Cerebellar nuclear complex (tissue), 1 donor: ENCODE measurements at places on chromosomes 5 and 9.

- DNase-seq: no peak
Measured at GRCh38 chr5:88954511-88954910, 71.5 kb upstream of the MEF2C start.

GRCh38 chr5:72125941-72126620 lies 18.8 kb downstream of the MAP1B start:
- DNase-seq: no peak

- DNase-seq: no peak
Measured at GRCh38 chr5:38808666-38809343, 37.0 kb upstream of the OSMR start.

DNA sequence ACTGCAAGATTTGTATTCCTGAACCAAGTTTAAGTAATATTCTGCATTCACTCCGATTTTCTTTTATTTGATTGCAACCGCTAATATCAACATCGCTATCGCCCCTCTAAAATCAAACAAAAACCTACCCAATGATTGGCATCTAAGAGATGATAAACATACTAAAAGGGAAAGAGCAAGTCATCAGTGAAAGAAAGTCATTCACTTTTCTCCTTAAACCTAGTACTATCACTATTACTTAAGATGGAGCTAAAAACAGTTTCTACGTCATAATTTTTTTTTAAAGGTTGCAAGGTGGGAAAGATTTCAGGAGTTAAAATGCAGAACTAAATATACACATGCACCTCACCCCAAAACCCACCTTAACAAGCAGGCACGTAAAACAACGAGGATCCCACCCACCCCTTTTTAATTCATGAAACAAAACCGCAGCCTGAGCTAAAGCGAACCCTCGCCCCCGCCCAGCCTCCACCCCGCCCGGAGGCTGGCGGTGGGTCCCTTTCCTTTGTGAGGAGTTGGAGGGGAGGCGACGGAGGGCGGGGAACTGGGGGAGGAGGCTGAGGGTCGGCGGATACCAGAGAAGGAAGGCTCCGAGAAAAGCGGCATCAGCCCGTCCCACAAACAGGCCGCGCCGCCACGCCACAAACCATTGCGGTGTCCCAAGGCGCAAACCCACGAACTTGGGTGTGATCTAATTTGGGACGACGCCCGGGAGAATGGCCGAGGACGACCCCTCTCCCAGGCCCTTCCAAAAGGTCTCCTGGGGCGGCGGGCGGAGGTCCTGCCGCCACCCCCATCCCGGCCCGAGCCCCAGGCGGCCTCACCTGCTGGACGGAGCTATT lies 861 bp downstream of the UBQLN1 start:
- no peak for DNase-seq
